ENCODE measurements at places on chromosomes 7 and 10.
A peak's percentile ranks its signal among the peaks of the same experiment; 100 is the strongest.

DNA sequence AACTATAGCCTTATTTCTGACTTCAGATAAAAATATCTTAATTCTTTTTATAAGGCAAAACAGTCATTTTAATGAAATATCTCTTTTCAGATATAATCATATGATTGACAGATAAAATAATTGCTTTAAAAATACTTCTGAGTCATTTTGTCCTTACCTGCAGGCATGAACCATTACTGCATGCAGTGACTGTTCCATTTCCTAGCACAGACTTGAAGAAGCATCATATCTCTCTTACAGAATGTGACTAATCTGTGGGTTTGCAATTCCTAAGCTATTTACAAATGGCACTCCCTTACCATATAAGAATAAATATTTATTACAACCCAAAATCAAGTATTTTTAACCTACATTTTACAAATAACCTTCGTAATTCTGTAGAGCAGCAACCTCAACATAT, 120.7 kb downstream of the SRPK2 start:
- peak; percentile 39 for DNase-seq

DNA sequence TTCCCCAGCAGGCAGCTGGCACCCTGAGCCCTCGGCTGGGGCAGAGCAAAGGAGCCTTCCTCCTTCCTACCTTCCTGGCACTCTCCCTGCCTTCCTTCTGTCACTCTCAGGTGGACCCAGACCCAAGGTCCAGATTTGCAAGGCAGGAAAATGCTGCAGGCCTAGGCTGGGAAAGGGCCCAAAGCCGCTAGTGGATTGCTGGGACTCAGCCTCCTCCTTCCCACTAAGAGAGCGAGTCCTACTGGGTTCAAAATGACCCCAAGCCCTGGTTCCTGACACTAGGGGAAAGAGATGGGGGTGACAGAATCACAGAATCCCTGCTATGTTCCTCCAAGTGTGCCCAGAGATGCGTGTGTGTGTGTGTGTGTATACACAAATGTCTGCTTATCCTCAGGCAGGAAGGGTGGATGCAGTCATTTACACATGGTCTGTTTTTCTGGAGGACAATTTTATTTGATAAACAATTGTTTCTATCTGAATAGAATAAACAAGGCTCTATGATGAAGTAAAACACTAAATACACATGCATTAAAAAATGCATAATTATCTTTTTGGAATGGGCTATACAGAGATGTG, 1.3 kb upstream of the PLAU start:
- DNase-seq: no peak

- peak; percentile 65 for DNase-seq
These were observed 6.3 kb downstream of the NAT16 start for GRCh38 chr7:101173752-101174244.

DNA sequence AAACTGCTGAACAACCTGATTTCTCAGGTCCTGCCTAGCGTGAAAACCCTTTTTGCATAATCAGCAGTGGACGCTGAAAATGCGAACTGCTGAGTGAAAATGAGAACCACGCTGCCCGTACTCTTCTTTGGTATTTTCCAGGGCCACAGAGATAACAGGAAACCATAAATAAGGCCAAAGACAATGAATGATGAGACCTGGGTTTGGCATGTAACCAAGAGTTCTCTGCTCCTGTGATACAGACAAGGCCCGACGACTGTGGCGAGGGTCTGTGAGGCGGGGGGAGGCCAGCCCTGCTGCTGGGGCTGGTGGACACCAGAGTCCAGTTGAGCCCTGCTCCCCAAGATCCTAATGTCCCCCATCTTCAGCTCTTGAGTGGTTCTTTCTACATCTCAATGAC, 236.0 kb downstream of the WDR11 start:
- no peak for DNase-seq

- no peak for DNase-seq
These were observed 47.7 kb upstream of the LYZL1 start for GRCh38 chr10:29240986-29241660.

DNA sequence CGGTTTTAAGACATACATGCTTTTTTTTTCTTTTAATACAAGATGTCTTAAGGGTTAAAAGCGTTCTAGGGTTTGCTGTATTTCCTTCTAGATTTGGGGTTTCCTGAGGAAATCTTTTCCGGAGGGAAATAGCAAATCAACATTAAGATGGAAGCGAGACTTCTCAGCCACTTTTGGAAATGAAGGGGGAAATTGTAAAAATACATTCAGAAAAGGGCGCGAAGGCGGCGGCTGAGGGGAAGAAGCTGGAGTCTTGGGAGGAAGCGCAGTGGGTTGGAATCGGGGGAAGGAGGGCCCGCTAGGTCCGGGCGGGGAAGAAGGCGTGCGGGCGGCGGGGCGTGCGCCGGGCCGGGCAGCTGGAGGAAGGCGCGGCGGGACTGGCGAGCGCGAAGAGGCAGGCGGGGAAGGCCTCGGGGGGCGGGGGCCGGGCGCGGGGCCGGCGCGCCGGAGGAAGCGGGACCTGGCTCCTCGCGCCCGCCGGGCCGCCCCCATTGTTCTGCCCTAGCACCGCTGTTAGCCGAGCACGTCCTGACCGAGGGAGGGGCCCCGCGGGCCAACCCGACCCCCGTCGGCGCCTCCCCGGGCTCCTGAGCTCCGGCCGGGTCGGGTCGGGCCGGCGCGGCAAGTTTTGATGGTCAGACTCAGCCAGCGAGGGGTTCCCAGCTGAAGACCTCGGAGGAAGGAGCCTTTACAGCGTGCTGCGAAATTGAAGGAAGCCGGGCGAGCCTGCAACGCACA, 1.5 kb upstream of the SKIDA1 start:
- peak; percentile 51 for DNase-seq

- no peak for DNase-seq
These were observed 15.6 kb downstream of the CXCL12 start for GRCh38 chr10:44369296-44369695.

DNA sequence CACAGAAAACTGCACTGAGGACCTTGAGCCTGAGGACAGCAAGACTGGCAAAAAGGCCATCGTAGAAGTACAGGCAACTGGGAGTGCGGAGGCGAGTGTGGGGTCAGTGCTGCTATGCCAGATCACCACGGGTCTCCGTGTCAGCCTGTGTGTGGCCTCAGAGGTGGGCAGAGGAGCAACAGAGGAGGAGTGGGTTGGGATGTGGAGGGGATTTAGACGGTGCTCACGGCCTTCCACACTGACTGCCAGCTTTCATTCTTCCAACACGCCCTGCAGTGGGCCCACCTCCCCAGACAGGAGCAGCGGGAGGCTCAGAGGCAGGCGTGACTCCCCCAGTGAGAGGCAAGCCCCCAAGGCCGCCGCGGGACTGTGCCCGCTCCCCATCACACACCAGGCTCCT, 17.0 kb upstream of the ZMIZ1 start:
- no peak for DNase-seq
